A673 (cell line): ENCODE measurements at places on chromosomes 4 and X. TPM values are rescaled to one million over a fixed set of nuclear protein-coding genes. Genes with fewer than 3 reads are reported as not detected.

Gene DACH2
- total RNA-seq, result not detected in 2 replicates

Gene MAGEA2
- not detected in 2 replicates for total RNA-seq

Gene HTR2C
- not detected in 2 replicates for total RNA-seq

- H3K36me3 ChIP-seq, result no peaks in the 10 kb centered on the region
- H3K27me3 ChIP-seq, result no peaks in the 10 kb centered on the region
- no peak overlapping the region for H3K27ac ChIP-seq
- H3K4me1 ChIP-seq, result peaks cover 9% of the 10 kb centered on the region
Measured at GRCh38 chr4:122997463-122998101, 75.2 kb upstream of the NUDT6 start.

GRCh38 chr4:4853921-4854648, 5.4 kb upstream of the MSX1 start:
- H3K4me3 ChIP-seq, result no peak overlapping the region
- DNase-seq, result no peak
- no peak overlapping the region for H3K27ac ChIP-seq
- peaks cover 3% of the 10 kb centered on the region for H3K4me1 ChIP-seq
- peaks cover 32% of the 10 kb centered on the region for H3K27me3 ChIP-seq

DNA sequence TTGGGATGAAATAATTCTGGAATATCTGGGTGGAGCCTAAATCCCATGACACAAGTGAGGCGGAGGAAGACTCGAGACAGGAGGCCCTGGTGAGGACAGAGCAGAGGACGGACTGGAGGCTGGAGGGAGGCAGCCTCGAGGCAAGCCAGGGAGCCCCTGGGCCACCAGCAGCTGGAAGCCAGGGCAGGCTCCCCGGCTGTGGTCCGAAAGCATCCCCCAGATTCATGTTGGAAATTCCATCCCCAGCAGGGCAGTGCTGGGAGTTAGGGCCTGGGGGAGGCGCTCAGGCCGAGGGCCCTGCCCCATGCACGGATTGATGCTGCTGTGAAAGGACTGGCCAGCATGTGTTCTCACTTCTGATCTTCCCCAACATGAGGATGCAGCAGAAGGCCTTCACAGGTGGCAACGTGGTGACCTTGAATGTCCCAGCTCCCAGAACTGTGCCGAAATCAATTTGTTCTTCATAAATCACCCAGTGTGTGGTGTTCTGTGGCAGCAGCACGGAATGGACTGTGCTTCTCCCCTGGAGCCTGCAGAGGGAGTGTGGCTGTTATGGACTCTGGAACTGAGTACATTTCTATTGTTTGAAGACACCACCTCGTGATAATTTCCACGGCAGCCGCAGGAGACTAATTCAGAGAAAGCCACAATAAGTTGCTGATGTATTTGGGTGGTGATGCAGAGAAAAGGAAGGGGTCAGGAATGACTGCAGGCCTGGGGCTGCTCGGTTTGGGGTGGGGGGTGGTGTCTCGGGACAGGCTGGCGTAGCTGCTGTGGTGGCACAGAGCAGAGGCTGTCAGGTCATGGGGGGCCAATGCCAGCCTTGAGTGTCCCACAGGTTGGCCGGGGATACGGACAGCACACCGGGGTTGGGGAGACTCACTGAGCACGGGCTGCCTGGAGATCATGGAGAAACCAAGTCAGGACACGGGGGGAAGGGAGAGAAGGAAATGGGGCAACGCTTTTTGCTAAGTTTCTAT, 56.9 kb downstream of the PCGF3 start:
- no peak overlapping the region for H3K4me3 ChIP-seq
- H3K27ac ChIP-seq, result peak overlapping the region; percentile 50
- H3K36me3 ChIP-seq, result peaks cover 69% of the 10 kb centered on the region
- DNase-seq, result peak; percentile 64
- H3K4me1 ChIP-seq, result peaks cover 5% of the 10 kb centered on the region
- no peaks in the 10 kb centered on the region for H3K27me3 ChIP-seq

DNA sequence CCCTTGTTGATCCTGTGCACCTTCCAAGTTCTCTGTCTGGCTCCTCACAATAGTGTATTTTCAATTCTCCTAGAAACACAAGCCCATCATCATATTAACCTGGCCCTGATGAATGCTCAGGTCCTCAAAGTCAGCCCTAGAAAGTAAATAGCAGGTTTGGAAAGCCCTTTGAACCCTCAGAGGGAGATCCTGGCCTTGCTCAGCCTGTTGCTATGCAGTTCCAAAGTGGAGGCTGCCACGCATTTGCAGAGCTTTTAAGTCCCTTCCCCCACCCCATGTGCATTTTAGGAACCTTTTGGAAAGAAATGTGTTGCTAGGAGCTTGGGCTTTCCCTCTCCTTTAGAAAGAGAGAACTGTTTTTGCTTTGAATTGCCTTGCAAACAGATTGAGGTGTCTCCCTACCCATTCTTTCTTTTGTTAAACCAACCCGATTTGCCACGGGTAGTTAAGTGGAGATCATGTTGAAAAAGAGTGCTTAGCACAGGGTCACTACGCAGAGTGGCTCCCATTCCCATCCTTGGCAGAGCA, 12.2 kb downstream of the MAMLD1 start:
- H3K4me3 ChIP-seq, result no peak overlapping the region
- peaks cover 11% of the 10 kb centered on the region for H3K4me1 ChIP-seq
- H3K27ac ChIP-seq, result no peak overlapping the region
- no peaks in the 10 kb centered on the region for H3K27me3 ChIP-seq
- DNase-seq, result no peak
- H3K36me3 ChIP-seq, result no peaks in the 10 kb centered on the region

DNA sequence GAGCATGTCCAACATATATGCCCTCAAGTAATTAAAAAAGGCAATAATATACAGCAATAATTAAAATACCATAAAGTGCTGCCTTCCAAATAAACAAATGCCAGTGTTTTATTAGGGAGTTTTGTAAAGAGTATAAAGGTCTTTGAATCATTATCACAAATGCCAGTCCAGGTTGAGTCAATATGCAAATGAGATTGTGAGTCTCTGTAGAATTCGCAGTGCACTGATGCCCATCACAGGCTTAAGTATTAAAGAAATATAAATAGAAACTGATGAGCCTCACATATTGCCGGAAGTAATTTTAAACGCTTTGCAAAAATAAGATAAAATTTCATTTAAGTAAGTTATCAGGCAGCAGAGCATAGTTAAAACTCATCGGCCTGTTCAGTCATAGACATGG, 205.0 kb upstream of the TECRL start:
- peak; percentile 1 for DNase-seq
- H3K27ac ChIP-seq, result no peak overlapping the region
- H3K4me3 ChIP-seq, result no peak overlapping the region
- no peaks in the 10 kb centered on the region for H3K4me1 ChIP-seq
- H3K27me3 ChIP-seq, result no peaks in the 10 kb centered on the region

GRCh38 chr4:138866314-138866713, 149.3 kb upstream of the NOCT start:
- H3K27ac ChIP-seq, result no peak overlapping the region
- H3K27me3 ChIP-seq, result no peaks in the 10 kb centered on the region
- DNase-seq, result no peak
- no peak overlapping the region for H3K4me3 ChIP-seq
